EH (cell line): ENCODE measurements at places on chromosomes 3 and 15.

DNA sequence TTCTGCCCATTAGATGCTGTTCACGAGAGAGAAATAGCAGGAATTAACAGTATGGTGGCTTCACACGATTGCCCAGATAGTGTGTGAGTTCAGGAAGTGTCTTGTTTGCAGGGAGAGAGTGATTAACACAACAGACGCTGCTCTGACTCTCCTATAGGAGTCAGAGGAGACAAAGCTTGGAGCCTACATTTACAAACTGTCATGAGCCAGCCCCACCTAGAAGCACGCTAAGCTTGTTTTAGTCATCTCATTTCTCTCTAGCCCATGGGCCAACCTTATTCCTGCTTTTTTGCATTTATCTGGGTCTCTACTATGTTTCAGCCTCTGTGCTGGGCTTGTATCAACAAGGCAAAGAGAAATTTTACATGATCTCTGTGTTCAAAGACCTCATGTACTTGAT, 128.3 kb upstream of the BFSP2 start:
- no peak for DNase-seq

DNA sequence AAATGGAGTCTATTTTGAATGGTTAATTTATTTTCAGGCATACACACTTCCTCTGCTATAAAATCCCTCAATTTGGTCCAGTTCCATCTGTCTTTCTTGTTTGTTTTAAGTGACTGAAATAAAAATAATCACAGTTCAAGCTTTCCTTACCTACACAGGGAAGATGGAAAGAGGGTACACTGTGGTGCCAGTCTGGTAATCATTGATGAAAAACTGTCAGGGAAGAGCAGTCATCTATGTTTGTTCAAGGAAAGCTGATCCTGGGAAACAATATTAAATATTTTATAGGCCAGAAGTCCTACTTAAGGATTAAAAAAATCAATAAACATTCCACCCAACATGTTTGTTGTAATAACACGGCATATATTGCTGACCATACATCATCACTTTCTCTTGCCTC, 115.2 kb upstream of the KCNMB2 start:
- DNase-seq = no peak

DNA sequence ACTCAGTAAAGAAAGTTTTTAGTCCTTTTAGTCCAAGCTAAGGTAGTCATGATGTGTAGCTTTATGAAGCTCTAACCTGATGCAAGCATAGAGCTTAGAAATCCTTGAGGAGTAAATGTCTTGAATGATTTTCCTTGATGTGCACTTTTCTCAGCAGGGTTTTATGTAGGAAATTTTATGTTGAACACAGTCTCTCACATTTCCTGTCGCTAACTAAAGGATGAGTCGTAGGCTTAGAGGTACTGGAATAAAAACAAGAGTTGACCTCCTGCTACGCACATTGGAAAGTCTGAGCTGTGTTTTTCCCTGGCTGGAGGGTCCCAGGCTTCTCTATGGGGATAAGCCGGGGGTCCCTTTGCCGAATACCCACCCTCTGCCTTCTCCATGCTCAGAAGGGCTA, 34.7 kb upstream of the ZPLD1 start:
- peak; percentile 14 for DNase-seq

DNA sequence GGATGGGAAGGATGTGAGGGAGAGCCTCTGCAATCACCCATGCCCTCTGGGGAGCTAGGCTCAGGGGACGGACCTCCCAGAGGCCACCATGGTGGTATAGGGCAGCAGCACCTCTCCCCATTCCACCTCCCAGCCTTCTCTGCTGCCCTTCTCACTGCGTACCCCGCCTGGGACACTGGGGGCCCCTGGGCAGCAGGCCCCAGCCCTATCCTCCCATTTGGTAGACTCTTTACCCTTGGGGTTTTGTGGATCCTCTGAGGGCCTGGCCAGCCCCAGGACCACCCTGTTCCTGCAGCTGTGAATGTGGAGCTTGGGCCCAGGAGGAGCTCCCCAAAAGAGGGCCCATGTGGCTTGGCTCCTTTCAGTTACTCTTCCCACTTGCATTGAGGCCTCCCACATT, 131.9 kb downstream of the DNAJB8 start:
- DNase-seq = no peak

- DNase-seq = peak; percentile 68
Observed at GRCh38 chr15:55897560-55898336, 95.7 kb downstream of the NEDD4 start.

- no peak for DNase-seq
Observed at GRCh38 chr3:159501029-159501428, 487.6 kb upstream of the IL12A start.

DNA sequence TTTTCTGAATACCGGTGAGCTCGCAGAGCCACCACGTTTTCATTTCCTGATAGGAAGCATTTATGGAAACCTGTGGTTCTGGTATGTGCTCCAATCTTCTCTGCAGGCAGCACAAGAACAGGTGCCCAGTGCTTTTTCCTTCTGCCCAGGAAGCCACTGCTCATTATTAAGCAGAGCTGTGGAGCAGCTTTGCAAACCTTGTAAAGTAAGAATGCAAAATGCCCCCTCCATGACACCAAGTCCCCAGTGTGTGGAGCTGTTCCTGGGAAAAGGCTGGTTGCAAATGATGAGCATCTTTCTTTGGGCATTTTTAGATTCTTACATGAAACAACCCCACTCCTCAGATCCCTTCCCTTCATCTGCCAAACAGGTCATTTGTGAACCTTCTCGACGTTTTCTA, 65.7 kb upstream of the MRPL3 start:
- no peak for DNase-seq

- DNase-seq = peak; percentile 67
Observed at GRCh38 chr3:71384388-71384787, 199.1 kb downstream of the FOXP1 start.

DNA sequence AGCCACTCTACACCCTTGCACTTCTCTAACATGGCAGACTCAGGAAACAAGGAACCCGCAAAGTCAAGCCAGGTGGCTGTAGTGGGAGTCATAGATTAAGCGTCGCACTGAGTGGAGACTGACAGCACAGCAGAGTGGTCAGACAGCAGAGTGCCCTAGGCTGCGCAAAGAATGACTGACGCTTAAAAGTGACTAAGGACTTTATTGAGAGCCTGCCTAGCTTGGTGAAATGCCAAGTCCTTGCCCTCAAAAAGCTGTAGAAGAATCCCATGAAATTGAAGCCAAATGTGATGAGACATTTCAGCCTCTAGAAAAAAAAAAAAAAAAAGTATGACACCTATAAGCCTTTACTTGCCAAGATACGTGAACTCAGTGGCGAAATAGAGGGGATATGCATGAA, 30.2 kb downstream of the NCEH1 start:
- peak; percentile 67 for DNase-seq

GRCh38 chr3:134993011-134993410, 198.0 kb downstream of the EPHB1 start:
- DNase-seq = no peak

GRCh38 chr3:142215106-142215505, 10.3 kb downstream of the GK5 start:
- peak; percentile 30 for DNase-seq

- DNase-seq = peak; percentile 76
Observed at GRCh38 chr15:48400086-48400485, 68.9 kb downstream of the DUT start.

DNA sequence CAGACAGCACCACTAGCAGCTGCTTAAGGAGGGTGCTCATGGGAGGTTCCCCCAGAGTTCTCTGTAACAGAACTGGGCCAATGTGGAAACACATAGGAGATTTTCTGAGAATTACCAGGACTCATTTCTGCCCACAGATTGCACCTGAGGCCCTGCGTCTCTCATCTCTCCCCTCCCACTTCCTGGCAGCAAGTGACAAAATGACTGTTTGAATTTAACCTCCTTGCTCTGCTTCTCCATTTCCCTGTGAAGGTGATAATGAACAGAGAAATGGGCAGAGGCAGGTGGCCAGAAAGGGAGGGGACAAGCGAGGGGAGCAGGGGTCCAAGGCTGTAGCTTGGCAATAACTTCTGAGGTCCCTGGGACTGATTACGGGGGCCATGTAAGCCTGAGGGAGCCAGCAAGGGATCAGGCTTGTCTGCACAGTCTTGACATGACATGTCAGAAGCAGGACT, 8.0 kb downstream of the EPHB1 start:
- no peak for DNase-seq

DNA sequence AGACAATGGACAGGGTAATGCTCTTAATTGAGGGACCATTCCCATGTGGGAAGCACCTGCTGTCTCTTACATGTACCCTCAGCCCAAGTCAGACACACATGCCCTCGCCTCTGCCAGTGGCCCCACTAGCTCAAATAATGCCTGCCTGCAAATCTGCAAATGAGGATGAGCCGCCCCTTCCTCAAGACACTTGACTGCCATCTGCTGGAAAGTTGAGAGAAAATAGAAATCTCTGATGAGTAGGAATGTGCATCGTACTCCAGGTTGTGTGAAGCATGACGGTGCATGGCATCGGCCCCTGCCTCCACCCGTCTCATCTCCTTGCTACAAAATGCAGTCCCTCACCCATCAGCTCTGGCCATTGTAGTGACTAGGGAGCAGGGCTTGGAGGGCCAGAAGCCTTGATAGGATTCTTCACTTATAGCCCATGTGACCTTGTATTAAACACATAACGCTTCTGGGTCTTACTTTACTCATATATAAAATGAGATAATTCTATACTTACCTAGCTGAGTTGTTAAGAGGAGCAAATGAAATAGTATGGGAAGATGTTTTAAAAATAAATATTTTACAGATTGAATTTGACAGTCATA, 6.3 kb upstream of the SCN5A start:
- peak; percentile 39 for DNase-seq

GRCh38 chr3:23055733-23056376, 147.3 kb upstream of the UBE2E2 start:
- peak; percentile 71 for DNase-seq

DNA sequence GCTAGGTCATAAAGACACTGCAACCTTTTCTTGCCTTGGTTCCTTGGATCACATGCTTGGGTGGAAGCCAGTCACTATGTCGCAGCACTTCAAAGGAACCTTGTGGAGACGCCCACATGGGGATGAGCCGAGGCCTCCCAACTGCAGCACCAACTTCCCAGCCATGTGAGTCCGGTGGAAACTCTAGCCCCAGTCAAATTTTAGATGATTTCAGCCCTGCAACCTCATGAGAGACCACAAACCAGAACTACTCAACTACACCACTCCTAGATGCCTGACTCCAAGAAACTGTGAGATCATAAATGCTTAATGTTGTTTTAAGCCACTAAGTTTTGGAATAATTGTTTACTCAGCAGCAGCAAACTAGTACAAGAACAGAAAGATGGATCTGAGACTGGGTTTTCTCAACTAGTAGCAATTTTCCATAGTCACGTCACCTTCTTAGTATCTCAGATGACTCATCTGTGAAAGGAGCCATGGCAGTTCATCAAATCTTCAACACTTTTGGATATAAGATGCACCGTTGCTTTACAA, 86.5 kb downstream of the MB21D2 start:
- DNase-seq = peak; percentile 95

- DNase-seq = peak; percentile 85
Observed at GRCh38 chr15:39242345-39242744, 338.5 kb upstream of the THBS1 start.

GRCh38 chr3:61715886-61716527, 154.6 kb downstream of the PTPRG start:
- DNase-seq = no peak

GRCh38 chr3:82137861-82138260, 376.4 kb upstream of the GBE1 start:
- no peak for DNase-seq

GRCh38 chr3:179613807-179614206, 9.2 kb downstream of the NDUFB5 start:
- DNase-seq = peak; percentile 88
